ENCODE measurements at places on chromosomes 4 and X.

DNA sequence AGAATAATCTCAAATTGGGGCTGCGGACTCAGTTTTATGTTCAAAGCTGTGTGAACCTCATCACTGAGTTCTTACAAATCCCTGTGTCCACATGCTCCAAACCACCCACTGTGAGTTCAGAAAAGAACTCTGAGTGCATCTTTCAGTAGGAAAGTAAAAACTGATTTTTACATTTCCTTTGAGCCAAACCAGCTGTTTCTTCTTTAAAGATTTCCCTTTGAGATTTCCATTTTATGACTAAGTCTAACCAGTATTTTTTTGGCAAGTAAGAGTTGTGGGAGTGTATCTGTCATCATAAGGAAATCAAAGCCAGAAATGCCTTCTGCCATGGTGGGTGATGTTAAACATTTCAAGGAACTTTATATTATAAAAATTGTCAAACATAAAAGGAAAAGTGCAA, 100.0 kb downstream of the TET2 start:
- DNase-seq: no peak

DNA sequence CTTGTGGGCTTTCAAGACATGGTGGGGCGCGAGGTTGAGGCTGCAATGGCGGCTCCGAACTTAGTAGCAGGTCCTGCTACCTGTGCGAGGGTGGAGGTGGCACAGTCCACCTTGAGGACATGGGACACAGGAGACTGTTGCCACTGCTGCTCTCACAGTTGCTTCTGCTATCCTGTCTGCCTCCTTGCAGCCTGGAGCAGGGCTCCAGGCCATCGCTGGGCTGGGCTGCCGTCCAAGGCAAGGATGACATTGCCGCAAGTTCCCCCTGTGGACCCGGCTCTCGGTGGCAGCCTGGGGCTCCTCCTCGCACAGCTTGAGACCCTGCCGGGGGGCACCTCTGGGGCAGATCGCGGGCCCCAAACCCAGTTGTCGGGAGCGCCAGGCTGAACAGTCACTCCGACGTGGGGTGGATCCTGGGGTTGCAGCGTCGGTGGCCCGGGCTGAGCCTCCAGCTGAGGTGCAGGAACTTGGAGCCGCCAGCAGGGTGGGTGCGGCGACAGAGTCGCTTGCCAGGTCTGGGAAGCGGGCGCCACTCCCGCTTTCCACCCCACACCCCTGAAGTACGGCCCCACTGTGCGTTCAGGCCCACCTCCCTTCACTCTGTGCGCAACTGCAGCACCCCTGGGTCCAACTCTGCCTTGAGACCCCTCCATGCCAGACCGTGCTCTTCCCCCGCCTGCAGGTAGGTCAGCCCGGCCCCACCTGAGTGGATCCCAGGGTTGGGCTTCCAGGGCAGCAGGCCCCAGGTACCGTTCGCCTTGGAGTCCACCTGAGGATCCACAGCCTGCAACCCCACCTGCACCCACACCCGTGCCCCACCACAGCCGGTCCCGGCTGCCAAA, 192.7 kb upstream of the NUDT6 start:
- DNase-seq: no peak

- DNase-seq: no peak
Measured at GRCh38 chrX:43589735-43590134, 66.4 kb upstream of the MAOA start.

DNA sequence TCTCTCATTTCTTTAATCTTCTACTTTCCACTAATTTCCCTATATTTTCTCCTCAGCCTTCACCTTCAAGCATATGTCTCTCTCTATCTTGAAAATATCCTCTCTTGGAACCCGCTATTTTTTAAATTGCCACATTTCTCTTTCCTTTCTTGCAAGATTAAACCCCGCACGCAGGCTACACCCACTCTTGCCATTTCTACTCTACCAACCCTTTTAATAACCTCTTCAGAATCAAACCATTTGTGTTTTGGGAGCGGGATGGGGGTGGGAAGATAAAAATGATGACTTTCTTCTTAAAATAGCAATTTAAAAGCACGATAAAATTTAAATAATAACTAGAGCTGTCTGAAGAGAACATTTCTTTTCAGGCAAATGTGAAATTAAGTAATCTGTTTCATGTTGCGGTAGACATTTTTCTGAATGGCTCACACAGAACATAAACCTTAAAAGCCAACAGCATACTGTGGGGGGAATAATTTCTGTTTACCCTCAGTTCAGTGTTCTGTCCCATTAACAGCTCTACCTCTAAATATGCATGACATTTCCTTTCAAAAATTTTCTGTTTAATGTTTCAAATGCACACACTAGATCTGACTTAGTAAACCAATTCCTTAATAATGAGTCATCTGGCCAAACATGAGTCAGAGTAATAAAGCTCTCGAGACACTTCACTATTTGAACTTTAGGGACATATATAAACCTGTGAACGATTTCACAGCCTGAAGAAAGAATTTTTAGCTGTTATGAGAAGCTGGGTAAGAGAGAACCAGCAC, 20.5 kb downstream of the ARSJ start:
- no peak for DNase-seq

GRCh38 chr4:78543424-78544125, 8.0 kb upstream of the ANXA3 start:
- no peak for DNase-seq

- no peak for DNase-seq
Measured at GRCh38 chr4:5821665-5822358, 71.1 kb downstream of the CRMP1 start.

GRCh38 chr4:77665381-77666069, 59.9 kb downstream of the CXCL13 start:
- no peak for DNase-seq

DNA sequence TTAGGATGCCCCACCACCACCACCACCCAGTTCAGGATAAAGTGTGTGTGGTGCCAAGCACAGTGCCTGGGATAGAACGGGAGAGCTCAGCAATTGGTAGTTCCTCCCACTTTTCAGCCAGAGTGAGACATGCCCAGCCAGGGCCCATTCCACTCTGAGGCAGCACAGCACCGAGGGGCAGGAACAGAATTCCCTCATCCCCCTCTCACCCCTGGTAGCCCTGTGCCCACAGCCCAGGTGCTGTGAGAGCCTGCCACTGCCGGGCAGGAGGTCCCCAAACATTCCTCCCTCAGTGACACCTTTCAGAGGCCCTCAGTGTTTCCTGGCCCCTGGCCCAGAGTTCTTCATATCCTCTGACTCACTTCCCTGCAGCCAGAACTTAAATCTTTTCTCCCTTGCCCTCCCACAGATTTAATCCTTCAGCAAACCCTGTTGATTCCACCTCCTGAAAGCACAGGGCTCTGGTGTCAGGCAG, 8.1 kb downstream of the RIPPLY1 start:
- no peak for DNase-seq

- DNase-seq: no peak
Measured at GRCh38 chr4:176755613-176756012, 37.1 kb downstream of the VEGFC start.

- no peak for DNase-seq
Measured at GRCh38 chr4:79197275-79198009, 128.4 kb downstream of the NAA11 start.

DNA sequence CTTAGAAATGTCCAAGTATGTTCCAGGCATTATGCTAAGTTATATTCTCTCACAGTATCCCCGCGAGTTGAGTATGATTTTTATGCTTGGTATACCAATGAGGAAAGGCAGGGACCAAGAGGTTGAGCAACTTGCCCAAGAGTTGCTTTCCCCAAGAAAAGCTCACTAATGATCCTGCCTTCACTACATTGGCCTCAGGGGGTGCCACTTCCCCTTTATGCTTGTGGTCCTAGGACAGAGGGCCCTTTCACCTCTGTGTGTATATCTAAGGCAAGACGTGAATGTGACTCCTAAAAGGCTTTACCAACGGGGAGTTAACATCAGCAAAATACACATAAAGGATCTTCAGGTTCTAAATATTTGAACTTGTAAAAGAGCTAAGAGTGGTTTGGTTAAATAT, 164.4 kb upstream of the CPEB2 start:
- DNase-seq: no peak

DNA sequence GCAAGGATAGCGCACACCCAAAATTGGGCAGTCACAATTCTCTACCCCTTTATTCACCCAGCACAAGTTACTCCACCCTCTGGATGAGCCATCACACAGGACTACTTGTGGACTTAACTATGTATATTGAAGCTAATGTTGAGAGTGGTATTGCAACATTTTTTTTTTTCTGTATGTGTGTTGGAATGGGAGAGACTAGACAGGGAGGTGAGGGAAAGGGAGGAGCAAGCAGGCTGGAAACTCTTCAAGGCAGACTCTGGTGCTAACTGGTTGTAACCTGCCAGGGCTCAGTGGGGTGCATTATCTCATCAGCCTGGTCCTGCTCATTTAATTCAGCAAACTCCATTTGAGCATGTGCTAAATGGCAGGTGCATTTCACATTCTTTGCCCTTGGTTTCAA, 18.4 kb upstream of the CWH43 start:
- DNase-seq: no peak

DNA sequence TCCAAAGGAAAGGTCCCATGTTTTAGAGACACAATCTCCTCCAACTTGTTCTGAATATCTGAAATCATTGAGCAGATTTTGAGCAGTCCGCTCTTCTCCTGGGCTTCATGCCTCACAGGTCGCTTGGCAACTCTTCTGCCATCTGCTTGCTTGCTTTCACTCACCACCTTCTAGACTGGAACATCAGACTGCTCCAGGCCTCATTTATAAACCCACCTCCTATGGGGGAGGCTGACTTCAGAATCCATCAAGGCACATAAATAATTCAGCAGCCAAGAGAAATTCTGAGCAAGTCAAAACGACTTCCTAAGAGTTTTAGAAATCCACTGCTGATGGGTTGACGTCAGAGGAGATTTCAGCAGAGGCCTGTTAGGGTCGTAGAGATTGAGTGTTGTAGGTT, 64.1 kb downstream of the FAM184B start:
- DNase-seq: no peak

GRCh38 chr4:27270435-27270834, 409.8 kb downstream of the STIM2 start:
- DNase-seq: no peak

DNA sequence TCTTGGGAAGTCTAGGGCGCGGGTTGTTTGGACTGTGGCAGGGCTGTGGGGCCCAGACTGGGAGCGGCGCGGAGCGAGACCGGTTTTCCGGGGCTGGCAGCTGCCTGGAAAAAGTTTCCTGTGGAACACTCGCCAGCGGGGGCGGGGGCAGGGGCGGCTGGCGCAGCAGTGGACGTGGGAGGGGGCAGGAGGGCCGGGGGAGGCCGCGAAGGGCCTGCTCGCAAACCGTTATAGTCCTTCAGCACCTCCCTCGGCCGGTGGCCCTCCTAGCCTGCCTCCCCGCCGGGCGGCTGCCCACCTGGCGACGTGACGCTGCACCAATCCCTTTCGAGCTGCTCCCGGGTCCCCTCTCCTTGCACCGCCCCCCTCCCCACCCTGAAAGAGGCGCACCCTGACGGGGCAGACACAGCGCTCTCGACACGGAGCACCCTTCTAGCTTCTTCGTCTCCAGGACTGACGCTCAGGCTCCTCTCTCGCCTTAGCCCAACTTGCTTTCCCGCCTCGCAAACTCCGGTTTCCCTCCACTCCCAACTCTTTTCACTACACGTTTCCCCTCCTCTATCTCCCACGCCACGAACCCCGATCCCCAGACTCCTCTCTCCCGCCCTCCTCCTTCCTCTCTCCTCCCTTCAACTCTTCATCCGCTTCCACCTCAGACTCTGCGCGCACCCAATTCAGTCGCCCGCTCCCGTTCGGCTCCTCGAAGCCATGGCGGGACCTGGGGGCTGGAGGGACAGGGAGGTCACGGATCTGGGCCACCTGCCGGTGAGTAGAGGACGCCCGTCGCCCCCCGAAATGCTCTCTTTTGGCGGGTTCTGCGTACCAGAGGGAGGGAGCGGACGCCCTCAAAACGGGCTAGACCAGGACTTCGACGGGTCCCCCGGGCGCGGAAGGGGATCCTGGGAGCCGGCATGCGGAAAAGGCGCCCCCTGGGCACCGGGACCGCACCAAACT, at the start of gene NRK:
TSS of gene NRK (plus strand) at position 402 of the 954 bp plus-strand sequence. CDS start at position 709, 307 bp downstream.
- DNase-seq: no peak

DNA sequence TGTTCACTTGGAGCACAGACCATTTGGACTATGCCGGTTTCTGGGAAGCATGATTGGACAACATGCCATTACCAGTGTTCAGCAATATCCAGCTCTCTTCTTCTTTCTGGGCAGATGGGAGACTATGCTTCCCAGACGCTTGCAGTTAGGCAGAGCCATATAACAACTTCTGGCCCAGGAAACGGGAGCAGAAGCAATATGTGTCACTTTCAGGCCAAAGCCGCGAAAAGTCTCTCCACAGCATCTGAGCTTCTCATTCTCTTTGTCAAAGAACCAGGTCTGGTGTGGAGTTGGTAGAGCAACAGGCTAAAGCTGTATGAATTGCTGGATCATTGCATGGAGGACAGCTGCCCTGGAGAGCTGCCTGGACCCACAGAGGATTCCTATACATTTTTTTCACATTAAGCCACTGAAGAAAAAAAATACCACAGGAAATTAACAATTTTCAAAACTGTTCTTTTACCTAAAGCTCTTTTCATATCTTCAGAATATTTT, 131.4 kb upstream of the FRG1 start:
- DNase-seq: no peak

DNA sequence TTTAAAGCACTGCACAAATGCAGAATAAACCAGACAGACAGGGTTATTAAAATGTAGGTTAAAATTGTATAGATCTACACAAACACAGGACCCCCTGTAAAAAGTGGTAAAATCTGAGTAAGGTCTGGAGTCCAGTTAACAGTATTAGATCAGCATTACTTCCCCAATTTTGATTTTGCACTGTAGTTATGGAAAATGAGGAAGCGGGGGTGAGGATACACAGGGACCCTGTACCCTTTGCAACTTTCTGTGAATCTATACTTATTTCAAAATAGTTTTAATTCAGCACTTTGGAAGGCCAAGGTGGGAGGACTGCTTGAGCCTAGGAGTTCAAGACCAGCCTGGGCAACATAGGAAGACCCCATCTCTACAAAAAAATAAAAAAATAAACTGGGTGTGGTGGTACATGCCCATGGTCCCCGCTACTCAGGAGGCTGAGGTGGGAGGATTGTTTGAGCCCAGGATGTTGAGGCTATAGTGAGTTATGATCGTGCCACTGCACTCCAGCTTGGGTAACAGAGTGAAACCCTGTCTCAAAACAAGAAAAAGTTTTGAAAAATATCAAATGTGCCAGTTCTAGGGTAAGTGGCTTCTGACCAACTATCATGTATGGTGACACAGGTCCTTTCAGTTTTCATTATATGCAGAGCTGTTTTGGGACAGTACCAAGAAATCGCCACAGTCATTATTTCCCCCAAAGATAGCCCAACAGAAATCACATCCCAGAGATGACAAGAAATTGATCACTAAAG, 17.7 kb downstream of the SEL1L3 start:
- no peak for DNase-seq

All from activated T-cell treated with anti-CD3 and anti-CD28 coated beads for 1 hour (primary cell).